Esophagus muscularis mucosa (tissue), 4 donors: ENCODE measurements at places on chromosomes 13 and 19.
A peak's percentile ranks its signal among the peaks of the same experiment; 100 is the strongest.

DNA sequence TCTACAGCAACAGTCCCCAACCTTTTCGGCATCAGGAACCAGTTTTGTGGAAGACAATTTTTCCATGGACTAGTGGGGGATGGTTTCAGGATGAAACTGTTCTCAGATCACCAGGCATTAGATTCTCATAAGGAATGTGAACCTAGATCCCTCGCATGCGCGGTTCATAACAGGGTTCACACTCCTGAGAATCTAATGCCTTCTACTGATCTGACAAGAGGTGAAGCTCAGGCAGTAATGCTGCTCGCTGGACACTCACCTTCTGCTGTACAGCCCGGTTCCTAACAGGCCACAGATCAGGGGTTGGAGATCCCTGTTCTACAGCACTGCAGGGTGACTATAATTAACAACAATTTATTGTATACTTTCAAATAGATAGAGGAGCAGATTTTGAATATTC lies 21.9 kb downstream of the USP12 start:
- DNase-seq, result no peak

DNA sequence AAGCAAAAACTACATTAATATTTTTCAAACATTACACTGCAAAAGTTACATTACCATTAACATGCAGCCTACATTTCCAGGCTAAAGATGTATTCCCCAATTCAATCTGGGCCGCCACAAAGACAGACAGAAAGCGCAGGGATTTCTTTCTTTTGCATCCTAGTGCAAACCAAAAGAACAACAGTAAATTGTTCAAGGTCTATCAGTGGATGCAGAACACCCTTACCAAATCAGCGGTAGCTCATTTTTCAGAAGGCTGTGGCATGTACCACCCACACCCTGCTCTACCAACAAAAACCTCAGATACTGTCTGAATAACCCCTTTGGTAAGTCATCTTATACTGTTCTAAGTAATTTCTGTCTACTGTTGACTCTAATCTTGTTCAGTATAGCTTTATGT lies 3.6 kb downstream of the TPT1 start:
- no peak for DNase-seq

DNA sequence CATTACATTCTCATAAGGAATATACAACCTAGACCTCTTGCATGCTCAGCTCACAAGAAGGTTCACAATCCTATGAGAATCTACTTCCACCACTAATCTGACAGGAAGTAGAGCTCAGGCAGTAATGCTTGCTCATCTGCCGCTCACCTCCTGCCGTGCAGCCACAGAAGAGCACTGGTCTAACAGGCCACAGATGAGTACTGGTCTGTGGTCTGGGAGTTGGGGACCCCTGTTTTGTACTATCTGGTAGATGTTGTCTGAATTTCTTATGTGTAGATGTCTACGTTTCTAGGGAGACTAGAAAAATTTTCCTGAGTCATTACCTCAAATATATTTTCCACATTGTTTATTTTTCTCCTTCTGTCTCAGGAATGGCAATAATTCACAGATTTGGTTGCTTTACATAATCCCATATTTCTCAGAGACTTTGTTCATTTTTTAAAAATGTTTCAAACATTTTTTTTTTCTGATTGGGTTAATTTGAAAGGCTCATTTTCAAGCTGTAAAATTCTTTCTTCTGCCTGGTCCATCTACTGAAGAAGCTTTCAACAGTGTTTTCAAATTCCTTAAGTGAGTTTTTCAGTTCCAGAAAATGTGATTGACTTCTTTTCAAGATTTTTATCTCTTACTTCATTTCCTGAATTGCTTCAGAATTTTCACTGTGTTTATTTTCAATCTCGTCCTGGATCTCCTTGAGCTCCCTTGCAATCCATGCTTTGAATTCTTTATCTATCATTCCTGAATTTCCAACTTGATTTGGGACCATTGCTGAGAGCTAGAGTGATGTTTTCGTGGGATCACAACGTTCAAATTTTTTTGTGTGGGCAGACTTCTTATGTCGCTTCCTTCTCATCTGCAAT lies 1322.2 kb downstream of the PCDH9 start:
- no peak for DNase-seq

GRCh38 chr13:28489524-28489931 lies 5.4 kb downstream of the FLT1 start:
- DNase-seq, result peak; percentile 86

- no peak for DNase-seq
Observed at GRCh38 chr13:59766236-59766635, 397.5 kb downstream of the DIAPH3 start.

DNA sequence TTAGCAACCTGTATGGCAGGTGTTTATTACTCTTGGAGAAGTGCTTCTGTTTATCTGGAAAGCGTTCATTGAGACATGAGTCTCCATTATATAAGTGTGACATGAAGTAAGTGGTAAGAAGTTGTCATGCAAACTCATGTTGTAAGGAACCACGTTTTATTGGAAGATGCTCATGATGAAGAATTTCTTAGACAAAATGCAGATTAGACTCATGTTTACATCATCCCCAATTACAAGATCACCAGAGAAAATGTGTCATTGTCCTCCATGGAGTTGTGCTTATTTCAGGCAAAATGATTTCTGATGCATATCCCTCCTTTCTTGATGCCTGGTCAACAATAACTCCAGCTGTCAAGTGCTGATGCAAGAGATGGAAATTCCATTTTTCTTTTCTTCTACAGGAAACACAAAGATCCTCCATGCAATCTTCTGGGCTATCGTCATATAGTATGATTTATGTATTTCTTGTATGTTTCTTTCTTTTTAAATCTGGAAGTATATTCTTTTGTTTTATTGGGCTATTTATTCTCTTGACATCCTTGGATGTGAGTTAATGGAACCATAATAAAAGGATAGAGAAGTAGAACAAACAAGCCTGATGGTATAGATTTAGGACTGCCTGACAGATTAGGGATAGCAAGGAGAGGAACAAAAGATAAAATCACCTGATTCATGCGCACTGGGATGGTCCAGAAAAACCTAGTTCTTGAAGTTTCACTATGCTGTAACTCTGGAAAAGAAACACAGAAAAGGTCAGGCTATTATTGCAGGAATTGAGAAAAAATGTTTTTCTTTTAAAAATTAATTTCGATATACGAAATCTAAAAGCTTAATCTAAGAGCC lies 50.7 kb upstream of the DIAPH3 start:
- DNase-seq, result no peak

DNA sequence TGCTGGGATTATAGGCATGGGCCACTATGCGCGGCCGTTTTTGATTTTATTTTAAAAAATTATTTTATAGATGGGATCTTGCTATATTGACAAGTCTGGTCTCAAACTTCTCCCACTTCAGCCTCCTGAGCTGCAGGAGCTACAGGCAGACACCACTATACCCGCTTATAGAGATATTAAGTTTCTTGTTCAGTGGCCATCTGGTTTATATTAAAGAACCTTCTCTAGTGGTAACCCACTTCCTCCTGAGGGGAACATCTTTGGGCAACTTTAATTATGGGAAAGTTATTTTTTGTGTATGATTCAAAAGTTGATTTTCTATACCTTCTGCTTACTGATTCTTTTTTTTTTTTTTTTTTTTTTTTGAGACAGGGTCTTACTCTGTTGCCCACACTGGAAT lies 172.7 kb downstream of the KLF5 start:
- no peak for DNase-seq

DNA sequence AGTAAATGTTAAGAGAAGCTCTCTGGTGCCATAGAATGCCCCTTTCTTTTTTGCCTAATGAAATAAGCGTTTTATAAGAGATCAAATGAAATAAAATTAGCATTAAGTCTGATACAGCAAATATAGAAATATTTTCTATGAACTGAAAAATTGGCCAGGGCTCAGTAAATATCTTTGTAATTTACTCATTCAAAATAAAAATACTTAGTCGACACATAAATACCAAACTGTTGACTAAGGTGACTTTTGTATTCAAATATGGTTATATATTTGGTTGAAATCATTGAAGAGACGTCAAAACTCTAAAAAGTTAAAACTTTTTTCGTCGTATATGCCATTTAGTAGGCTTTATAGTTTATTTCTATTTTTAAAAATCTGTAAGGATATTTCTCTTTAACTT lies 25.6 kb downstream of the IPO5 start:
- no peak for DNase-seq

- no peak for DNase-seq
Observed at GRCh38 chr19:6038634-6039405, 60.9 kb upstream of the RANBP3 start.

- DNase-seq, result no peak
Observed at GRCh38 chr19:38564981-38565690, 52.6 kb downstream of the MAP4K1 start.

DNA sequence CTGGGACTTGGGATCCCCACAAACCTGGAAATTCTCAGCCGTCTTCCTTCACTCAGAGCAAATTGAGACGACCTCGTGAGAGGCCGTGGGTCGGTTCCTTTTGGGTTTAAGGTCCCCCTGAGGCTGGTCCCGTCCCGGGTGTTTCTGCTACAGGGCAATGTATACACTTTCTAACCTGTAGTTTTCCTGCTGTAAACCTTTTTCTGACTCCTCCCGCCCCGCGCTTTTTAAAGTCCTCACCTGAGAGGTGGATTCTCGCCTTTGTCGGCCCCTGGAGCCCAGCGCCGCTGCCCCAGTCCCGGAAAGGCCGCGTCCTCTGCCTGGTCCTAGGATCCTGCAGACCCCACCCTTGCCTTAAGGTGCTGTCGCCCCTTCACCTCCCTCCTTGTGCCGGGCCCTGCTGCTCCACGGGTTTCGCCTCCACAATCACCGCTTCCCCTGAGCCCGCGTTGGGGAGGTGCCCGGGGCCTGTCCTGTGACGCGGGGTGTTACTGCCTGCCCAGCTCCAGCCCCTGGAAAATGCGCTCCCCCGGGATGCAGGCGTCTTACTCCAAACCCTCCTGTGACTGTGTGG lies 391 bp downstream of the ZNF761 start:
- DNase-seq, result no peak

DNA sequence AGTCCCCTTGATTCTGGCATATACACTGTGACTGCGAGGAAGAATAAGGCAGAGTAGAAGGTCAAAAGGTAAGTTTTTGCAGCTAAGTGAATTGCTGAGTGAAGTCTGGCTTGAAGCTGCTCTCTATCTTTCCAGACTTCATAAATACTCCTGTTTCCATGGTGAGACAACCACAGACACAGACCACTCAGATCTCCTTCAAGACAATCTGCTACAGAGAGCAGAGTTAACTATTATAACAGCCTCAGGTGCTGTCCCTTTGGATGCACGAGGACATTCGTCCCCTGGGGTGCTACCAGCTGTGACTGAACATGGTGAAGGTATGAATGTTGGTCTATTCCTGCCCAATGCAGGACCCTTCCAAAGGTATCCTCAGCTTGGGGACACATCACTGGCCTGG lies 104.0 kb downstream of the MYCBP2 start:
- DNase-seq, result no peak

GRCh38 chr13:48594096-48594815 lies 59.5 kb upstream of the CYSLTR2 start:
- peak; percentile 75 for DNase-seq

DNA sequence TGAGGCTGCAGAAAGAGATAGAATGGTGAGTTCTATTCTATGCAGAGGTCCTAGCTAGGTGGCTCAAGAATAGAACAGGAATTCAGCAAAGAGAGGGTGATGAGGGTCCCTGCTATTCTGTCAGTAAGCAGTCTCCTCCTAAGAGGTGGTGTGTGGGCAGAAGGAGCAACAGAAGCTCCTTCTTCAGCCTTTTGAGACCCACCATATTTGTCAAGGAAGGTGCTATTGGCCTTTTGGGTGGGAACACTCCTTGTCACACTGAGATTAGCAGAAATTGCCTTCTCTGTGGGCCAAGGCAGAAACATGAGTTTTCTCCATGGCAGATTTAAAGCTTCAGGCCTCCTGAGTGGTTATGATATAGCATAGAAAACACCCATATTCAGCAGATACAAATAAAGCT lies 39.4 kb upstream of the RAP2A start:
- DNase-seq, result no peak

GRCh38 chr13:98761126-98761985 lies 8.9 kb upstream of the SLC15A1 start:
- no peak for DNase-seq

- no peak for DNase-seq
Observed at GRCh38 chr19:47095476-47096099, 18.0 kb downstream of the ZC3H4 start.

DNA sequence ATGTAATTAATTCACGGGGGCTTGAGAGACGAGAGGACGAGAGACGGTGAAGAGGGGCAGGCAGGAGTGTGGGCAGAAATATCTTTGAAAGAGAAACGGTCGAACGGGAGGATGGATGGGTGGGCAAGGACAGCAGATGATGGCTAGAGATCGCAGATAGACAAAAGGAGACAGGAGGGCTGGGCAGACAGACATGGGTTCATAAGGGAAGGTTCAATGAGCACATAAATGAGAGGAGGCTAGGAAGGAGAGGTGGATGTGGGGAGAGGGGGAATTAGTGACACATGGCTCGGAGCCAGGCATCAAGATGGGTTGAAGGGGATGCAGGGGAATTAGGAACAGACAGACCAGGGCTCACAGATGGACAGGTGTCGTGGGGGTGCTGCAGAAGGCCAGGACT lies 1.1 kb downstream of the SYT3 start:
- no peak for DNase-seq

GRCh38 chr13:76992548-76993001 lies 694 bp downstream of the CLN5 start:
- no peak for DNase-seq

GRCh38 chr13:45327253-45327955 lies 13.6 kb downstream of the TPT1 start:
- no peak for DNase-seq

DNA sequence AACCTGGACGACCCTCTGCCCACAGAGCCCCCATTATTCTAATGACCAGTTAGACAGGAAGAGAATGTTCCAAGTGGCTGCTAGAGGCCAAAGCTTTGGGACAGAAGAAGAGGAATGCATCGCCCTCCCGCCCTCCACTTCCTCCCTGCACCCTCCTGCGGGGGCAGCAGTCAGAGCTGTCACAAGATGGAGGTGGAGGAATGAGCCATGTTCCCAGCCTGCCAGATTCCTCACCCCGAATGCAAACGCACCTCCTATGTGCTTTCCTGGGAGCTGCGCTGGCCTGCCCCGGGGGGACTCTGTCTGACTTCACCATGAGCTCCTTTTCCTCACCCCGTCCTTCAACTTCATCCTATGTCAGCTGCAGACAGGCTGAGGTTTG lies 1.7 kb downstream of the YJEFN3 start:
- DNase-seq, result no peak

DNA sequence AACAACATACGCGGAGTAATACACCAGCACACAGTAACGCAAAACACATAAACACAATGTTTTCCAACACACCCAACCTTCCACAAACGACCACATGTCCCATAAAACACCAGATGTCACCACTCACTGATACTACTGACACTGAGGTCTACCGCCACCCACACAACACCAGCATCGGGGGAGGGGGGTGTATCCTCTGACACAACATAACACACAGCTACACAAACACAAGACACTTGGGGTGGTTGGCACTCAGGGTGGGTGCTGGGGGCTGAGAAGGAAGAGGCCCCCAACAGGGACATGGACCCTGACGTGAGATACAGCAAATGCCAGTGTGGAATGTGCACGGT lies 1.5 kb upstream of the KCNN4 start:
- DNase-seq, result no peak

DNA sequence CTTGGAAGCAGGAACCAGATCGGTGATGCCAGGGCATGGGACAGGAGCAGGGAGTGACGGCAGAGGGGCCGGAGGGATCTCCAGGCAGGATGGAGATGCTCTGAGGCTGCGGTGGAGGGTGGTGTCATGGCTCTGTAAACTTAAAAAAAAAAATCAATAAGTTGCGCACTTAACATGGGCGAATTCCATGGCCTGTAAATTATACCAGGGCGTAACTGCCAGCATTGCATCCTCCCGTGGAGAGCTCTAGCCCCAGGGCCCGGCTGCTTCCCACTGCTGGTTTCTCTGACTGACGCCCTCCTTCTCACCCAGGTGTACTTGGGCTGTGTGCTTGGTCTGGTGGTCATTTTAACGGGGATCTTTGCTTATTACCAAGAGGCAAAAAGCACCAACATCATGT lies 8.7 kb downstream of the ATP12A start:
- DNase-seq, result no peak
